ENCODE measurements at places on chromosomes 4 and X.

DNA sequence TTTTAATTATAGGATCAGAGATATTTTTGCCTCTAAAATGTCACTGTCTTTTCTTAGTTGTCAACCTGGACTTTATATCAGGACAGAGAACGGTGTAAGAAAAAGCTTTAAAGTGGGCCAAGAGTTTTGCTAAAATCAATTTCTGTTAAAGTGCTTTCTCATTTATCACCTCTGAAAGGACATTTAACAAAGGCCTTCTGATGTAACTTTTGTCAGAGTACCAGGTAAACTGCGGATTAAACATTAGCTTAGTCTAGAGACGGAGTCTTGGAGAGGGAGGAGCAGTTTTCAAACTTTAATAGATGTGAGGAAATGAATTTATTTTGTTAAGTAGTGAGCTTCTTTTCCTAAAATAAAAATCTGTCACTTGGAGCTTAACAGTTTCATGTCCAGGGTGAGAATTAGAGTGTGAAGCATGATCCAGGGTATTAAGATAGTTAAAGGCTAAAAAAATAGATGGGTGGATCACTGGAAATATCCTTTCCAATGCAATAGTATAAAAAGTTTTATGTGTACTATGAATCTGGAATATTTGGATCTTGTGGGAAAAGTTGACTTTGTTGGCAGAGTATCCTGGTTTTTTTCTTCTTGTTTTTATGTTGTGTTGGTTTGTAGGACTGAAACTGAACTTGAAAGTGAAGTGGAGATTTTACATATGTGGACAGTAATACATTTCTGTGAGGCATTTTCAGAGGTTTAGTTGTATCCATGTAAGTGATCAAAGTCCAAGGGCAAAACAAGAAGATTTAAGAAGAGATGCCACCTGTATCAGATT is 33.6 kb upstream of the BMPR1B start:
- no peaks in the 10 kb centered on the region for H3K27me3 ChIP-seq
- H3K27ac ChIP-seq, result no peak overlapping the region
- no peaks in the 10 kb centered on the region for H3K36me3 ChIP-seq
- H3K4me1 ChIP-seq, result no peaks in the 10 kb centered on the region
- no peak overlapping the region for H3K4me3 ChIP-seq
- no peak for DNase-seq

DNA sequence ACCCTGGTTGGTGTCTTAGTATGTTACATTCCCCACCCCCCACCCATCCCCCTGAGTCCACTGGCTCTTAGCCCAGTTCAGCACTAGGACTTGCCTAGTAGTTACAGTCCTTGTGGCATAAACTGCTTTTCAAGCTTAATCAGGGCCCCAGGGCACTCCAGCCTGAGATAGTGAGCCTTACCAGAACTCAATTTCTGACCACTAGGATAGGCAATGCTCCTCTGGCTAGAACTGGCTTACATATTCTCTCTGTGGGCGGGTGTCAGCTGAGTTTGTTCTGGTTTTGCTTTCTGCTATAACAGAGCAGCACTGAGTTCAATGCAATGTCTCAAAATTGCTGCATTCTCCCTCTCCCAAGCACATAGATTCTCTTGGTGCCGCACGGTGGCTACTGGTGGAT is 391.4 kb upstream of the DIPK2B start:
- H3K4me1 ChIP-seq, result no peaks in the 10 kb centered on the region
- no peak for DNase-seq
- H3K27ac ChIP-seq, result no peak overlapping the region
- no peaks in the 10 kb centered on the region for H3K27me3 ChIP-seq
- H3K4me3 ChIP-seq, result no peak overlapping the region
- no peaks in the 10 kb centered on the region for H3K36me3 ChIP-seq

DNA sequence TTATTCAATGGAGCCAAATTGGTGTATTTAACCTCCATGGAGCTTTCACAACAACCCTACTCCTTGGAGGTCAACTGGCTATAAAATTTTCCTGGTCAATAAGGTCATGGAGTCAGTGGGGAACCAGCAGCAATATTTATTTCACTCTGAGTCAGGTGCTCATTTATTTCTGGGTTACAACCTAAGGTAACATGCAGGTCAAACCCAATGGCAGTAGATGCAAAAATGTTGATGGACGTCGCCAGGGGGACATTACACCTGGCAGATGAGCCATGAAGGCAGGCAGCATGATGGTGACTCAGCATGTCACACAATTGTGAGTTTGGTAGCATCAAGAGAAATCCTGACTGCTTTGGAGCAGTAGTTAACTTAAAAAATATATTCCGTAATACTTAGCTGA is 514.1 kb downstream of the IL15 start:
- H3K4me1 ChIP-seq, result no peaks in the 10 kb centered on the region
- H3K4me3 ChIP-seq, result no peak overlapping the region
- DNase-seq, result no peak
- no peaks in the 10 kb centered on the region for H3K27me3 ChIP-seq

- no peak overlapping the region for H3K27ac ChIP-seq
- no peaks in the 10 kb centered on the region for H3K4me1 ChIP-seq
- no peak for DNase-seq
- H3K36me3 ChIP-seq, result no peaks in the 10 kb centered on the region
These were observed 107.6 kb downstream of the DCHS2 start for GRCh38 chr4:154384012-154384411.

DNA sequence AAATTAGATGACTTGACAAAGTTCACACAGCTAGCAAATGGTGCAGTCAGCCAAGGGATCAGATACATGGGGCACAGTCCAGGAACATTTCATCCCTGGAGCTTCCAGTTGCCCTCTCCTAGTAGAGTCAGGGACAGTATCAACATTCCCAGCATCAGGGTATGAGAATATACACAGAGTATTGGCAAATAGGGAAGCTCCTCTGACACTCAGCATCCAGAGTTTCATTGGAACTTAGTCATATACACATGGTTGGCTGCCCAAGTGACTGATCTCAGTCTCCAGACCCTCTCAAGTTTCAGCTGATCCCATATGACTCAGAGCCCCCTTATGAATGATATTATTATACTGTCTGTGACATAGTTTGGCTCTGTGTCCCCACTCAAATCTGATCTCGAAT is 13.7 kb upstream of the KCTD8 start:
- no peaks in the 10 kb centered on the region for H3K4me1 ChIP-seq
- no peaks in the 10 kb centered on the region for H3K36me3 ChIP-seq
- no peaks in the 10 kb centered on the region for H3K27me3 ChIP-seq
- no peak overlapping the region for H3K4me3 ChIP-seq
- H3K27ac ChIP-seq, result no peak overlapping the region

GRCh38 chr4:152705903-152706302 is 26.1 kb upstream of the TMEM154 start:
- no peaks in the 10 kb centered on the region for H3K27me3 ChIP-seq
- no peak overlapping the region for H3K4me3 ChIP-seq
- no peak overlapping the region for H3K27ac ChIP-seq
- H3K4me1 ChIP-seq, result no peaks in the 10 kb centered on the region
- no peak for DNase-seq

- no peak overlapping the region for H3K4me3 ChIP-seq
- no peaks in the 10 kb centered on the region for H3K4me1 ChIP-seq
- DNase-seq, result no peak
- no peaks in the 10 kb centered on the region for H3K27me3 ChIP-seq
- no peak overlapping the region for H3K27ac ChIP-seq
These were observed 13.4 kb downstream of the UFSP2 start for GRCh38 chr4:185412412-185412811.

DNA sequence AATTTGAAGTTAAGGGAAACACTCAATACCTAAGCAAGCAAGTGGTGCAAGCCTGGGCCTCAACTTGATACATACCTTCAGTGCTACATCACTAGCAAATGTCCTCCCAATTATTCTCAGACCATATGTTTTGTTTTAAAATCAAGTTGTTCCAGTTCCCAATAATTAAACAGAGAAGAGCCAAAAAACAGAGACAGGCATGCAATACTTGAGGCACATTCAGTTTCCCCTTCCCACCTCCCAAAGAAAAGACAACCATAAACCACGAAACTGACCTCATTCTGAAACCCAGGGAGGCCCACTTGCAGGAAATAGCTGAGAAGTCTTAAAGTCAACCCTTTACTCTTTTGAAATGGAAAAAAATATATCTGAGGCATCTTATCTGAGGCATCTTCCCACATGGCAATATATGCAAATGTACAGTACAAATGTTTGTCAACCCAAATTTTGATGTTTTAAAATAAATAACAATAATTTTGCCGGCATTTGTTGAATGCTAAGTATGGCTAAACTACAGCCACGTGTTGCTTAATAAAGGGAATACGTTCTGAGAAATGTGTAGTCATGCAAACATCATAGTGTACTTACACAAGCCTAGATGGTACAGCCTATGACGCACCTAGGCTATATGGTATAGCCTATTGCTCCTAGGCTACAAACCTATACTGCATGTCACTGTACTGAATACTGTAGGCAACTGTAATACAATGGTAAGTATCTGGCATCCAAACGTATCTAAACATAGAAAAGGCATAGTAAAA is 147.5 kb downstream of the TSPAN5 start:
- no peak overlapping the region for H3K4me3 ChIP-seq
- no peak overlapping the region for H3K27ac ChIP-seq
- peaks cover 11% of the 10 kb centered on the region for H3K4me1 ChIP-seq
- no peak for DNase-seq
- no peaks in the 10 kb centered on the region for H3K36me3 ChIP-seq

DNA sequence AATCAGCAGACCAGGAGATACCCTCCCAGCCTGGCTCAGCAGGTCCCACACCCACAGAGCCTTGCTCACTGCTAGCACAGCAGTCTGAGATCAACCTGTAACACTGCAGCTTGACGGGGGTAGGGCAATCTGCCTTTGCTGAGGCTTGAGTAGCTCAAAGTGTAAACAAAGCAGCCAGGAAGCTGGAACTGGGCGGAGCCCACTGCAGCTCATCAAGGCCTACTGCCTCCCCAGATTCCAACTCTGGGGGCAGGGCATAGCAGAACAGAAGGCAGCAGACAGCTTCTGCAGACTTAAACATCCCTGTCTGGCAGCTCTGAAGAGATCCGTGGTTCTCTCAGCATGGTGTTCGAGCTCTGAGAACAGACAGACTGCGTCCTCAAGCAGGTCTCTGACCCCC is 15.1 kb upstream of the GABRA2 start:
- DNase-seq, result no peak
- H3K4me1 ChIP-seq, result no peaks in the 10 kb centered on the region
- H3K36me3 ChIP-seq, result no peaks in the 10 kb centered on the region
- no peaks in the 10 kb centered on the region for H3K27me3 ChIP-seq
- no peak overlapping the region for H3K27ac ChIP-seq

DNA sequence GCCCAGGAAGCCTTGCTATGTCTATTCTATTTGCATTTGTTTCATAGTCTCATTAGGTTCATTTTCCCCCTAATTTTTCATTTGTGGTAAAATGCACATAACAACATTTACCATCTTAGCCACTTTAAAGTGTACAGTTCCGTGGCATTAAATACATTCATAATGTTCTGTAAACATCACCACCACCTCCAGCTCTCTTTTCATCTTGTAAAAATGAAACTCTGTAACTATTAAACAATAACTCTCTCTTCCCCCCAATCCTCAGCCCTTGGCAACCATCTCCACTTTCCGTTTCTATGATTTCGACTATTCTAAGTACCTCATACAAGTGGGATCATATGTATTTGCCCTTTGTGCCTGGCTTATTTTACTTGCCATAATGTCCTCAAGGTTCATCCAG is 19.9 kb downstream of the ARHGEF38 start:
- DNase-seq, result no peak
- H3K27ac ChIP-seq, result no peak overlapping the region
- H3K4me1 ChIP-seq, result no peaks in the 10 kb centered on the region
- H3K27me3 ChIP-seq, result no peaks in the 10 kb centered on the region
- H3K4me3 ChIP-seq, result no peak overlapping the region

- peaks cover 27% of the 10 kb centered on the region for H3K4me1 ChIP-seq
- H3K27me3 ChIP-seq, result no peaks in the 10 kb centered on the region
- H3K27ac ChIP-seq, result peak overlapping the region; percentile 96
- H3K4me3 ChIP-seq, result peak overlapping the region; percentile 81
- no peak for DNase-seq
These were observed 802 bp downstream of the COX18 start for GRCh38 chr4:73068491-73069337.

- H3K27ac ChIP-seq, result no peak overlapping the region
- H3K4me1 ChIP-seq, result no peaks in the 10 kb centered on the region
- no peak overlapping the region for H3K4me3 ChIP-seq
These were observed 34.1 kb downstream of the SPINK2 start for GRCh38 chr4:56787380-56787779.

DNA sequence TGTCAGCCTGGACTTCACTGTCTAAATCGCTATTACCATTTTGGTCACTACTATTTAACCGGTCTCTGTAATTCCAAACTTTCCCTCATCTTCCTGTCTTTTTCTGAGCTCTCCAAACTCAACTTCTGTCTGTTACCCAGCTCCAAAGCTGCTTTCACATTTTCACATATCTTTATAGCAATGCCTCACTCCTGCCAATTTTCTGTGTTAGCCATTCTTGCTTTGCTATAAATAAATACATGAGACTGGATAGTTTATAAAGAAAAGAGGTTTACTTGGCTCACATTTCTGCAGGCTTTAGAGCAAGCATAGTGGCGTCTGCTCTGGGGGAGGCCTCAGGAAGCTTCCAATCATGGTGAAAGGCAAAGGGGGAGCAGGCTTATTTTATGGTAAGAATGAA is 368.3 kb upstream of the GNPDA2 start:
- H3K4me1 ChIP-seq, result no peaks in the 10 kb centered on the region
- DNase-seq, result no peak
- H3K36me3 ChIP-seq, result no peaks in the 10 kb centered on the region
- no peaks in the 10 kb centered on the region for H3K27me3 ChIP-seq

DNA sequence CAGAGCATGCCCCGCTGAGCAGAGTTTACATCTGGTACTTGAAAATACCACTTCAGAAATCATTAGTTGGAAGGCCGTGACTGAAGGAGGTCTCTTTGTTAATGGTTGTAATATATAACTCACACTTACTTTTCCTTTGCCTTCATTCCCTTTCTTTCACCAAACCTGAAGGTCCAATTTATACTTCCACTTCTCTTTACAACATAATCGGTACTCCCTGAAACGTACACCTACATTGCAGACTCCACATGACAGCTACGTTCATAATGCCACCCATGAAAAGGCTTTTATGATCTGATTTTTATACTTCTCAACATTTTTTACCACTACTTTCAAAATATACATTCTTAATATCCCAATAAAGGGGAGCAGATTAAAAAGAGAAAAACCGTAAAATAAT is 298.7 kb downstream of the C4orf33 start:
- no peak overlapping the region for H3K27ac ChIP-seq
- H3K4me3 ChIP-seq, result no peak overlapping the region
- H3K36me3 ChIP-seq, result no peaks in the 10 kb centered on the region
- no peak for DNase-seq

GRCh38 chr4:119697887-119698393 is 69.3 kb upstream of the PDE5A start:
- no peaks in the 10 kb centered on the region for H3K36me3 ChIP-seq
- no peak for DNase-seq
- H3K27ac ChIP-seq, result no peak overlapping the region
- H3K4me3 ChIP-seq, result no peak overlapping the region
- H3K27me3 ChIP-seq, result peaks cover 4% of the 10 kb centered on the region

DNA sequence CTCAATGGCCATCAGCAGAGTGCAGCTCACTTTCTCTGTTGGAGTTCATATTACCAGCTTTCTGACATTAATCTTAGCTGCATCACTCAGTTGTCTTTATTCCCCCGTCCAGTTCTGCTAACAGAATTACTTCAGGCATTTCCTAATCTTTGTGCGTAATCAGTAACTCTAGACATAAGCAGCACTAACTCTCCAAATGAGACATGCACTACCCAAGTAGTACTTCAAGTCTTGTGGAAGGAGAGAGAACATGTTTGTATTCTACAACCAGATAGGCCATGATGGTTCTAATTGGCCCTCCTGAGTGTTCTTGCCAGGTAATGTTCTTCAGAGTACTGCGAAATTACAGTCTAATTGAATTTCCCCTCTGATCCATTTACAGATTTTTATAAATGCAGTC is 448.5 kb upstream of the RPS6KA3 start:
- no peak for DNase-seq
- H3K27ac ChIP-seq, result no peak overlapping the region
- H3K4me3 ChIP-seq, result no peak overlapping the region
- no peaks in the 10 kb centered on the region for H3K4me1 ChIP-seq
- H3K27me3 ChIP-seq, result peaks cover 4% of the 10 kb centered on the region

All from CD4-positive, alpha-beta T cell (primary cell).